ENCODE measurements at places on chromosomes 12 and 14.

GRCh38 chr12:38586789-38587188 is 270.2 kb downstream of the ALG10B start:
- DNase-seq: no peak

GRCh38 chr14:56896922-56897321 is 86.6 kb upstream of the OTX2 start:
- DNase-seq: no peak

DNA sequence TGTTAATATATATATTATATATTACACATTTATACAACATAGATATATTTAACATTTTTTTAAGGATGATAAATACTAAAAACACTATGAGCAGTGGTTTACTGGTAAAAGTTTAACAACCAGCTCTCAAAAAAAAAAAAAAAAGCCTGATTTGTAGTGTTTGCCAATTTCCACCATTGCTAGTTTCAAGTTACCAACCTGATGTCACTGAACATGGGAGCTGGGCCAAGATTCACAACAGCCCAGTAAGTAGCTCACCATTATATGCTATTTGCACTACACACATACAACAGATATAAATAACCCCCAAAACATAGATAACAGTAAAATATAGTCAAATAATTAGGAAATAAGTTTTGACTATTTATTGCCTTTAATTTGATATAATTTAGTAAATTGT is 28.9 kb upstream of the TMX1 start:
- no peak for DNase-seq

DNA sequence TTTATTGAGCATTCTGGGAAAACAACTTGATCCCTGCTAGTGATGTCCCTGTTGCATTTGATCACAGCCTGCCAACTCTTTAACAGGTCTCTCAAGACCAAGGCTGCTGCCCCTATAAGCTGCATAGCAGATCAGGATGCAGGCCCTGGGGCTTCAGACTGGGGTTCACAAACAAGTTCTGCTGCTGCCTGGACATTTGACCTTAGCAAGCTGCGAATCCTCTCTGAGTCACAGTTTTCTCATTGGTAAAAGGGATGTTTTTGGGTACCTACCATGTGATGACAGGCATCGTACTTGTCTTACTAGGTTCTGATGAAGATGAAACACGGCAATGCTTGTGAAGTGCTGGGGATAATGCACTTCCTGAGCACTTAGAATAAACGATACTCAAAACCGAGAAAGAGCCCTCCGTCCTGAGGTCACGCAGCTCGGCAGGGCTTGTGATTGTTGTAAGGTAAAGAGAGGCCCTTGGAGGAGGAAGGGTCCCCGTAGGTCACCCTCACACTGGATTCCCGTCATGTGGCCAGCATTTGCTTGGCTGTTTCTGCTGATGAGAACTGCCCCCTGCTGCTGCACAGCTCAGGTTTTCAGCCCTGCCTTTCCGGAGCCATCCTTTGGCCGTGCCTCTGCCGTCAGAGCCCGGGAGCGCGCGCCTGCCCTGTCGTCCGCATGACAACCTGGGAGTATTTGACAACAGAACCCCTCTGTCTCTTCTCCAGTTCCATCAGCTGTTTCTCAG is 39.1 kb downstream of the TSPAN9 start:
- DNase-seq: no peak

- no peak for DNase-seq
These were observed 108.7 kb upstream of the OTX2 start for GRCh38 chr14:56918849-56919574.

DNA sequence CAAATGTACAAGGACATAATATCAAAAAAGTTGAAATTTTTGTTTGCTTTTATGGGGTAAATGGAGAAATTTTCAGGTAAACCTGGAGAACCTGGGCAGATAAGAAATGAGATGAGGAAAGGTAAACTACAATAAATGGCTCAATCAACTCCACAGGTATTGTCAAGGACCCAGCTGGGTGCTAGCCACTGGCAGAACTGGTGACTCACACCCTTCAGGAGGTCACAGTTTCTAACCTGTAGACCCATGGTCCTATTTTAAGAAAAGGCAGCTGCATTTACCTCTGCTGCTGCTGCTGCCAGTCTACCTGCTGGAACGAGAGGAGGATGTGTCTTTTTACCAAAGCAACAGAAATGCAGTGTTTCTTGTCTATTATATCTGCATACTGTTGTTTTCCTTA is 226.6 kb downstream of the ALG10B start:
- no peak for DNase-seq

- no peak for DNase-seq
These were observed 753 bp downstream of the CSRNP2 start for GRCh38 chr12:51082561-51083125.

DNA sequence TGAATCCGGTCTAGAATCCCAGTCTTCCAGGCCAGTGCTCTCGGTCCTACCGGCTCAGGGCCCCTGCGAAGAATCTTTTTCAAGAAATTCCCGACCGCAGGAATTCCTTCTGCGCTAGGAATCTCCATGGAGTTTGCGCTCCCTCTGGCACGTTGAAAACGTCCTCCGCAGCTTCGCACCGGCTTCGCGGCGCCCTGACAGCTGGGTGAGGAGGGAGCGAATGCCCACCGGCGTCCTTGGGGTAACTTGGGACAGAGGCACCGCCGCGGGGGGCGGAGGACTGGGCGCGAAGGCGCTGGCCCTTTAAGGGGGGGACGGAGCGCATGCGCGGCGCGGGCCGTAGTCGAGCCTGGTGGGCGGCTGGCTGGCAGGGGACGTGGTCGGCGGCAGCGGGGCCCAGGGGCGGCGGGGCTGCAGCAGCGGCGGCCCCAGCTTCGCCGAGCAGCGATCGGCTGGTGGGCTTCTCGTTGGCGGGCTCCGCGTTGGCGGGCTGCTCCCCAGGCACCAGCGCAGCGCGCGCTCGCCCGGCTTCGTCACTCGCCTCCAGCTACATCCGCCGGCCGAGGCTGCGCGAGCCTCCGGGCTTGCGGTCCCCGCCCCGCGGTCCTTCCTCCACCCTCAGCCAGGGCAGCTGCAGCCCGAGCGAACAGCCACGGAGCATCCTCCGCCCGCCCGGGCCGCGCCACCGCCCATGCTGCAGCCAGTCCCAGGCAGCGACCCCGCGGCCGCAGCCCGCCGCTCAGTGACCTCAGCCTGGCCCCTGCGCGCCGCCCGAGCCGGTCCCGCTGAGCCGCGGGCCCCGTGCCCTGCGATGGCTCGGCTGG is at the start of gene VASH1:
VASH1 (plus strand) TSS at position 333 of the 824 bp plus-strand sequence. CDS start 1,354 bp downstream, outside the sequence.
- peak; percentile 45 for DNase-seq

DNA sequence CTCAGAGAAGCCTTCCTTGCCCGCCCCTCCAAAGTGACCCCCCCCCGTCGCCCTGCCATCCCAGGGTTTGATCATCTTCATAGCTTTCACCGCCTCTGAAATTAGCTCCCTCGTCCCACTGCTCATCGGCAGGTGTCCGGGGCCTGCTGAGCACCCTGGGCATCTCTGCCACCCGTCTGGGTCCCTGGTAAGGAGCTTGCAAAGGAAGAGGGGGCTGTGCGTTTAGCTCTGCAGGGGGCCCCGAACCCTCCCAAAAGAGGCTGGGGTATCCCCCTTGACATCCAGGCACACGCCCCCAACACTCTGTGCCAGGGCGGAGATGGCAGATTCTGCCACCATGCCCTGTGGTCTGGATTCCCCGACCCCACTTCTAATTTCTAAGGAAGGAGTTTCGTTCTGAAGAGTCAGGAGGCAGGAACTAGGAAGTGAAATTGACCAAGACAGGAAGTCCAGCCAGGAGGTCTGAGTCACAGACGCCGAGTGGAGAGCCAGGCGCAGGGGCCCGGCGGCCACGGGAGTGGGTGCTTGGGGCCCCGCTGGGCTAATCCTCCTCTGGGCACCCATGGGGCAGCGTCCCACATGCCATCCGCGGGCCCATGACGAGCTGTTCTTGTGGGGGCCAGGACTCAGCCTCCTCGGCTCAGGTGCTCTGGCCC is 95.7 kb downstream of the RFLNA start:
- DNase-seq: no peak

- no peak for DNase-seq
These were observed 3.3 kb downstream of the NRXN3 start for GRCh38 chr14:78173346-78174035.

DNA sequence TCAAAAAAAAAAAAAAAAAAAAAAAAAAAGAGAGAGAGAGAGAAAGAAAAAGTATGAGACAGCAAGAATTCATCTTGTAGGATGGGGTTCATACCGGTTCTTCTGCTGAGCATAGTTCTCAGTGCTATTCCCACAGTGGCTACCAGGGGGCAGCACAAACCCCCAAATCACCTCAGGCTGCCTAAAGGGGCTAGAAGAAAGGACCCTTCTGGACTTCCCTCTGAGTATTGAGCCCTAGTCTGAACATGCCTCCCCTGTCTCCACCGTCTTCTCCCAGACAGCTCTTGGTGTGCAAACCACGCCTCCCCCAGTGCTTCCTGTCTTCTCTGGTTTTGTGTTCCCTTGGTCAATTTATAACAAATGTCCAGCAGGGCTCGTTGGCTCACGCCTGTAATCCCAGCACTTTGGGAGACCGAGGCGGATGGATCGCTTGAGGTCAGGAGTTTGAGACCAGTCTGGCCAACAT is 31.3 kb upstream of the SMUG1 start:
- DNase-seq: peak; percentile 63

DNA sequence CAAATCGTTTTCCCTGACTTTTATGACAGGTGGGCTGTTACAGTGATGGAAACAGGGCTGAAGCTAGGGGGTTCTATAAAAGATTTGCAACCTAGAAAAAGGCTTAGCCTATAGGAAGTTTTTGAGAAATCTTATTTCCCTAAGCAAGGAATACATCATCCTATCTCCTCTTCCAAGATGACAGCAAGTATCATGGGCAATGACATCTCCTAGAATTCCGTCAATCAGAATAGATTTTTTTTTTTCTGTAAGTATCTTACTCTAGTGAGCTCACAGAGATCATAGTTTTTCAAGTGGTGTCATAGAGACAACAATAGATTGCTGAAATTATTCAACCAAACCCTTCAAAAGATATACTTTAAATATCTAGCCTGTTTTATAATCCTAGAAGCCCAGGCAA is 108.8 kb downstream of the MYF5 start:
- no peak for DNase-seq

DNA sequence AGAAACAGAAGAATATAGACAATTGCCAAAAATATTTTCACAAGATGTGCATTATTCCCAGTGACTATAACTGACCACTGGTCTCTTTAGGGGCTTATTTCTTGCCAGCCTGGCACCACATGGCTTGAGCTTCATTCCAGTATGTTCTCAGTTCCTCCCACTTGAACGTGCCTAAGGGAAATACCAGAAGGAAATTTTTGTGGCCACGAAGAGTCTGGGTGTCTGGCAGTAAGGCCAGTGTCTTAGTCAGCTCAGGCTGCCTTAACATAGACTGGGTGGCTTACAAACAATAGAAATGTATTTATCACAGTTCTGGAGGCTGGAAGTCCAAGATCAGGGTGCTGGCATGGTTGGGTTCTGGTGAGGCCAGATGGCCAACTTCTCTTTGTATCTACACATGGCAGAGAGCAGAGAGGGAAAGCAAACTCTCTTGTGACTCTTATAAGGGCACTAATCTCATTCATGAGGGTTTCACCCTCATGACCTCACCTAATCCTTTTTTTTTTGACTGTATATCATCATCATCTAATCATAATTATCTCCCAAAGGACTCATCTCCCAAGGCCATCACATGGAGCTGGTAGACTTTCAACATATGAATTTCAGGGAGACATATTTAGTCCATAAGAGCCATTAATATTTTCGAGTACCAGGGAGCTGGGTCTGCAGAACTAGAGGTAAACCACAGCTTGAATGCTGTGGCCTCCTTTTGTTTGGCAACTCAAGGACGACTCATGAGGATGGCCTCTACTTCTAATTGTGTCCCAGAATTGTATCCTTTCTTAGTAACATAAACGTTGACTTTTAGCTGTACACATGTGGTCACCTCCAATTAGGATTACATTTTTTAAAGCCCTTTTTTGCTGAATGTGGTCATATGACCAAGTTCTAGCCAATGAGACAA is 5.1 kb upstream of the SMOC1 start:
- no peak for DNase-seq

DNA sequence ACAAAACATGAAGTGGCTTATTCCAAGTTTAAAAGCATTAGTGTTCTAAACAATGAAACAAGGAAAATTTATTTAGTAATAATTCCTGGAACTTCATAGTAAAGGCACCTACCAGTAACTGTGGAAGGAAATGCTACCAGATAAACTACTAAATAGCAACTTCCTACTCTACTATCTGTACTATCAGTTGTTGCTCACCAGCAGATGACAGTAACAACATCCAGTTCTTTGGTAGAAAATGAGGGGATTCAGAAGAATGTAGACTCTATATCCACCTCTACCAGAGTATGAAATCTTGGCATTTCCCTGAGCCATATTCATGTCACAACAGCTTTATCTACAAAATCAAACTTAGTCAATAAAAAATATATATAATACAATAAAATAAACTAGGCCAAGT is 3.1 kb downstream of the ENTPD5 start:
- peak; percentile 69 for DNase-seq

- no peak for DNase-seq
These were observed 4.0 kb downstream of the FAM222A start for GRCh38 chr12:109717390-109718357.

DNA sequence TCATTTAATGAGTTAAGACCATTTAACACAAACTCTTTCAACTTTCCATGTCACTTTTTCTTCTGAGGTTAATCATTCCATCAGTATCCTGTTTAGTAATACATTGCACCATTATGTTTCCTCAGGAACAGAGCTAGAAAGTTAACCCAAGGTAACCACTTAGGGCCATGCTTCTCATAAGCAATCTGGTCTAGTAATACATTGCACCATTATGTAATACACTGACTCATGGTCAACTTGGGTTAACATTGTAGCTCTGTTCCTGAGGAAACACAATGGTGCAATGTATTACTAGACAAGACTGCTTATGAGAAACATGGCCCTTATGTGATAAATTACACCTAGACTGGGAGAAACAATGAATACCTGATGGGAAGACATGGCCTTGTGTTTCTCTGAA is 21.7 kb downstream of the ERH start:
- DNase-seq: no peak

DNA sequence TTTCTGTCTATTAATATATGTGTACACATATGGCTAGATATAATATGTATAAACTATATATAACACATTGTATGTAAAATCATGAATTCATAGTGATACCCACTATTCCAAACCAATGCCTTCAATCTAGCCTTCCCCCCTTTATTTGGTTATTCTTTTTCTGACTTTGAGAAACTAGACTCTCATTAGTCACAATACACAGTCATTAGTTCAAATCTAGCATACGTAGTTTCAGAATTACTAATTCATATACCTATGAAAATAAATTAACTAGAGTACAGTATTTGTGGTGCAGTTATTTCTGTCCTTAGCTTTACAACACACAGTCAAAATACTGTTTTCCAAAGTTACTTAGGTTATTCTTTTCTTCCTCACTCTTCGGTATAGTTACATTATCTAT is 268.2 kb downstream of the DPF3 start:
- no peak for DNase-seq

- peak; percentile 10 for DNase-seq
These were observed 141.3 kb downstream of the KTN1 start for GRCh38 chr14:55721353-55721752.

GRCh38 chr12:124683152-124684124 is 116.0 kb upstream of the NCOR2 start:
- no peak for DNase-seq

DNA sequence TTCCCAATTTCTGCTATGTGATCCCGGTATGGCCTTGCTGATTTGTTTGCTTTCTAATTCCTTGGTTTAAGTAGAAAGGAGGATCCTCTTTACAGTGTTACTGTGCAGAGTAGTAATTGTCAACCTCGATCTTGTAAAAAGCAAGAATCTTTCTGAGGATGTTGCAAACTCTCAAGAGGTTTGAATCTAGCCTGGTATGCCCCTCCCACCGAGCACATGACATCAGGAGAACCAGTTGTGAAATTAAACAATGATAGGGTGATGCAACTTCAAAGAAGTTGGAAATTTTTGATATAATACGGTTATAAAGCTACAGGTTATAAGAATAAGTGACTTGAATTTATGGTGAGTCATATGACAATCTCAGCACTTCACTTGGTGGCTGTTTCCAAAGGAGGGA is 35.0 kb upstream of the FUT8 start:
- DNase-seq: no peak

Measured in hematopoietic multipotent progenitor cell treated with erythropoietin and hydrocortisone succinate and interleukin-3 and kit ligand, for 8 days (in vitro differentiated cells).